GF-D8 (cell line): ENCODE measurements at places on chromosomes 6 and 20.
A peak's percentile ranks its signal among the peaks of the same experiment; 100 is the strongest.

DNA sequence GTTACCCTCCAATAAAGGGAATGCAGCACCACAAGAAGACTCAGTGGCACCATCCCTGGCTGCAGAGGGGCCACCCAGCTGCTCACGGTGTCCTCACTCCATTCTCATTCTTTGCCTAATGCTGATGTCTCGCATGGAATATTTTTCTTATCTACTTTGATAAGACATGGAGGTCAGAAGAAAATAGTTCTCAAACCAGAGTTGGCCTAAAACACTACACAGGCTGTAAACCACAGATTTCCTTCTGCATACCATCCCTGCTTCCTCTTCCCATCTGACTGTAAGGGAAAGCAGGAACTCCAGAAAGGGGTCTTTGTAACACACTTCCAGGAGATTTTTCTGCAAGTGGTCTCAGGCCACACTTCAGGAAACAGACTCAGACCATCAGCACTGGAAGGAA, 43.1 kb upstream of the CD93 start:
- DNase-seq, result no peak

DNA sequence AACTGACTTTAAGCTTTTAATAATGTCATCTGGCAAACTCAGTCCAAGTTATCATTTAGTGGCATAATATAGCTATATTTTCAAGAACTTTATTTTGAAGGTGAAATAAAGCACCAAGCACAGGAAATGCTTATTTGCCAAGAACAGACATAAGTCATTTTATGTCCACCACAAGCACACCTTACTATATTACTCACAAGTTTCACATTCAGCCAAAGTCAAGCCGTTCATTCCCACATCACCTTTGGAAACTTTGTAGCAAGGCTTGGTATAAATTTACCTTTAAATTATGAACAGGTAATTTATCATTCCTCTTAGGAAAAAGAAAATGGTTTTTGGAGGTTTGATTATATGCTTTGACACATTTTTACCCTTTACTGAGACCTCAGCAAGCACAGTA, 236.8 kb upstream of the FKBP1C start:
- no peak for DNase-seq

DNA sequence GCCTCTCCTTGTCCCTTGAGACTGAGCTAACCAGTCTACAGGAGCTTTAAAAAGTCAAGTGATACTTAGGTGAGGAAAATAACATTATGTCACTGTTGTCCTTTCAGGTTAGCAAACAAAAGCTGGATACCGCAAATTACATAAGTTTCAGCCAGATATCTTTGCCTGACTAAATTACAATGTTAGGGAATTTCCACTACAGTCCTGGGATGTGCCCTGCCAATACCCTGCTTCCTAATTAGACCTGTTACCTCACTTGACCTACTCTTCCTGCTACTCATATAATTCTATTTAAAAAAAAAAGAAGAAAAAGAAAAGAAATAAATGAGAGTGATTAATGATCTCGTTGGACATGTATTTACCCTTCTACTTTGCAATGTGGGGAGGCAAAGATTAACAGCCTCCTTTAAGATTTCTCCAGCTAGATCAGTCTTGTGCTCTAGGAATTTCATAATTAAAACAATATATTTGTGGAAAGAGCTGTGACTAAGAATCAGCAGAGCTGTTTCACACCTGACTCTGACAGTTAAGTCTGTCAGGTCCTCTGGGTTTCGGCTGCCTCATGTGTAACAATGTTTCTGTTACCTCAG, 318.9 kb downstream of the HDGFL1 start:
- no peak for DNase-seq

GRCh38 chr6:160000280-160000704, 31.4 kb downstream of the IGF2R start:
- no peak for DNase-seq

DNA sequence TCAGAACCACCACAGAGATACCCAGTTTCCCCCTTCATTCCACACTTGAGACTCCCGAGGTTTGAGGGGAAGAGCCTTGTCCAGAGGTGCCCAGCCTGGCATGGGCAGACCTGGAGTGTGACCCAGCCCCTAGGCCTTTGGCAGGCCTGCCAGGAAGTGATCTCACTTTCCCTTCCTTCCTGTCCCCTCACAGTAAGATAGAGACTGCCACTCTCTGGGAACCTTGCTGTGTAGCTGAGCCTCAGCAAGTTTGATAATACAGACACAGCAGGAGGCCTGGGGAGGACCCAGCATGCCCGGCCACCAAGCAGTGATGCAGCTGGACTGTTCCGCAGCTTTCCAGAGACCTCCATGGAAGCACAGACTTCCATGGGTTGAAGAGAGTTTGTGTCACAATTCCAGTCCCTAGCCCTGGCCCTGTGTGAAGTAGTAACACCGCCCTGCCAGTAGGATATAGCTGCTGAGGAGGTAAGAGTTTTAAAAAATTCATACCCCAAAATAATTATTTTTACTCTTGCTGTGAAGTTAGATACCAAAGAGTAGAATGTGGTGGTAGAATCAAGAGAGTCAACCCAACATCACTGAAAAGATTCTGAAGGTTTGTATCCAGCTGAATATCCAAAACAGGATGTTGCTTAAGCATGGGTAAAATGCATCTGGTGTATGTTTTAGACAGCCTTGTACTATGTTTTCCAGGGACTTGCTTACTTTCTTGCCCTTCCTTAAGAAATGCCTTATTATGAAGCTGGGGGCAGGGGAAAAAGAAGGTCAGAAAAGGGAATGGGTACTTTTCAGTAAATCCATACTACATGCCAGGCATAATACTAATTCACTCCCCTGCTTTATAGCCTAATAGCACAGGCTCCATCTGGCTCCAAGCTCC, 16.3 kb downstream of the PKIG start:
- DNase-seq, result peak; percentile 63

DNA sequence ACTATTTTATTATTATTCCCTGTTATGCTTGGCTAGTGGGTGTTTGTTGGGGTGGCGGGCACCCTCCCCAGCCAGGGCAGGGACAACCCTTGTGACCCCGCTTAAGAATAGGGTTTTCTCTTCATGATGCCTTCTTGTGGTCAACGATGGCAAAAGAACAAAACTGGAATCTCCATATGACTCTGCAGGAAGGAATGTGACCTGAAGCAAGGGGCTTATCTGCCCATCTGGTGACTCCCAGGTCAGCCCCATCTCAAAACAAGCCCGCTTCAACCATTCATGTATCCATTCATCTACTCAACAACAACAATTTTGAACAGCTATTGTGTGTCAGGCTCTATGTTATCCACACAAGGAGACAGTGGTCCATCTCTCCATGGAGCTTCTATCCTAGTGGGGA, 30.9 kb upstream of the TGM6 start:
- DNase-seq, result no peak

GRCh38 chr6:90076511-90077415, 182.5 kb downstream of the GJA10 start:
- no peak for DNase-seq

GRCh38 chr20:34377072-34377847, 14.2 kb downstream of the ITCH start:
- no peak for DNase-seq

GRCh38 chr6:52877168-52877567, 32.3 kb downstream of the GSTA3 start:
- no peak for DNase-seq

DNA sequence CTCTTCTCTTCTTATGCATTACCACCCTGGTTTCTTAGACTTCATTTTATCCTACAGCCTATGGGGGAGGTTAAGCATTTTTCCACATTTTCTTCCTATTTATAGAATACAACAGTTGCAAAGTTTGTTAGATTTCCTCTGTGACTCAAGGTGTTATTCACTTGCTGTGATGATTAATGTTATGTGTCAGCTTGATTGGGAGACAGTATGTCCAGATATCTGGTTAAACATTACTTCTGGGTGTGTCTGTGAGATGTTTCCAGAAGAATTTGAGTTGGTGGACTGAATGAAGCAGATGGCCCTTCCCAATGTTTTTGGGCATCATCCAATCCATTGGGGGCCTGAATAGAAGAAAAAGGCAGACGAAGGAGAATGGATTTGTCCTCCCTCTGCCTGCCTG, 131.3 kb downstream of the C6orf118 start:
- no peak for DNase-seq

- no peak for DNase-seq
Measured at GRCh38 chr20:17644451-17644850, 37.6 kb downstream of the RRBP1 start.

GRCh38 chr6:14517516-14518105, 400.0 kb downstream of the CD83 start:
- no peak for DNase-seq

DNA sequence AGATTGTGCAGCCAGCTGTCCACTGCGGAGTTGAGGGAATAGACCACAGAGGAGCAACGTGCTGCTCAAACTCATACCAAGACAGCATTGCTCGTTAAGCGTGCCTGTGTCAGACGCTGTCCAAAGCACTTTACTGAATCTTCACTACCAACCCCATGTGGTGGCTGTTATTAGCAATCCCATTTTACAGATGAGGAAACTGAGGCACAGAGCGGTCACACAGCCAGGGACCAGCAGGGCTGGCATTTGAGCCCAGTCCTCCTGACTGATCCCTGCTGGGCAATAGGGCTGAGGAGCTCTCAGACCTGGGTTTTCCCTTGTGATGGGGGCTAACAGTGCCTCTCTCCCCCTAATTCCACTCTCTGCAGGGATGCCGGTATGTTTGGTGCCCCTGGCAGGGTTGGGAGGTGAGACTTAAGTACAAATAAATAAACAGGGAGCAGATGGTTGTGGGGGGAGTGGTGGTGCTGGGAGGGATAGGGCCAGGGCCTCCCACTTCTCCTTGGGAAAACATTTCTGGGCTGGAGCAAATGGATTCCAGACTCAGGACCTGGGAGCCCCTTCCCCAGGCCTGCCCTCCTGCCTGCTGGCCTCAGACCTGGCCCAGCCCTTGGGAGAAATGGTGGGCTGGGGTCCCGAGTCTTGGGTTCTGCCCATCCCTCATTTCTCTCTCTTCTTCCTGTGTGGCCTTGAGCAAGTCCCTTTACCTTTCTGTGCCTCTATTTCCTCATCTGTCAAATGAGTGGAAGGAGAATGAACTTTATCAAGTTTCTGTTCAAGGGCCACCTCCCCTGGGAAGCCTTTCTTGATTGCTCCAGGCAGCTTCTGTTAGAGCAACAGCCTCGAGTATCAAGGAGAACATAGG, 17.7 kb downstream of the SRXN1 start:
- no peak for DNase-seq

GRCh38 chr20:3074812-3075211, 3.4 kb downstream of the OXT start:
- no peak for DNase-seq

DNA sequence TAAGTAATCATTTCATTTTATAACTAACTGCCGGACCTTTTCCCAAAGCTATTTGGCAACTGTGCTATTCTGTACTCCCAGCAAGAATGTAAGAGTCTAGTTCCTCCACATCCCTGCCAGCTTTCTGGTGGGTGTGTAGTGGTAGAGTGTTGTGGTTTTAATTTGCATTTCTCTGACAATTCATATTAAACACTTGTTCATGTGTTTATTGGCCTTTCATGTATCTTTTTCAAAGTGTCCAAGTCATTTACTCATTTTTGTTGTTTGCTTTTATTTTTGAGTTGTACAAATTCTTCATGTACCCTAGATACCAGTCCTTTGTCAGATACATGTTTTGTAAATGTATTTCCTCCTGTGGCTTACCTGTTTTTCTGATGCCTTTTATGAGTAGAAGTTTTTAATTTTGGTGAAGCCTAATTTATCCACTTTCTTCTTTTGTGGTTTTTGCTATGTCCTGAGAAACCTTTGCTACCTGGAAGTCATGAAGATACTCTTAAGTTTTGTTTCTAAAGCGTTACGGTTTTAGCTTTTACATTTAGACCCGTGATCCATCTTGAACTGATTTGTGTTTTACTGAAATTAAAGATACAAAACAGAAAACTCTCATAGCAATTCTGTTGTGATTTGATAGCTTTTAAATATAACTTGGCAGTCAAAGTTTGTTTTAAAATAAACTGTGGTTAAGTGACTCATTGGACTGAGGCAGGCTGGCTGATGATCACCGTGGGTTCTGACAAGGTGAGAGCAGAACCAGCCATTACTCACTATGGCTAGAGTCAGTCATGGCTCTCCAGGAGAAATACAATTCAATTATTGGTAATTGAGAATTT, 8.0 kb downstream of the MYLIP start:
- no peak for DNase-seq

- DNase-seq, result no peak
Measured at GRCh38 chr6:24010133-24010532, 115.9 kb upstream of the NRSN1 start.

DNA sequence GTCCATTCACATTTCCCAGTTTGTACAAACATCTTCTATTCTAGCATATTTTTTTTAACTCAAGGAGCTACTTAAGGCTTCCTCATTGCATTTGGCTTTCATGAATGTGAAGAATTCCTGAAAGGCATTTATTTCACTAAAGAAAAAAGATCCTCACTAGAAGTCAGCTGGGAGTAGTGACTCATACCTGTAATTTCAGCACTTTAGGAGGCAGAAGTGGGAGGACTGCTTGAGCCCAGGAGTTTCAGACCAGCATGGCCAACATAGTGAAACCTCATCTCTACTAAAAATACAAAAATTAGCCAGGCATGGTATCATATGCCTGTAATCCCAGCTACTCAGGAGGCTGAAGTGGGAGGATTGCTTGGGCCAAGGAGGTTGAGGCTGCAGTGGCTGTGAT, 30.9 kb upstream of the XRN2 start:
- DNase-seq, result no peak

DNA sequence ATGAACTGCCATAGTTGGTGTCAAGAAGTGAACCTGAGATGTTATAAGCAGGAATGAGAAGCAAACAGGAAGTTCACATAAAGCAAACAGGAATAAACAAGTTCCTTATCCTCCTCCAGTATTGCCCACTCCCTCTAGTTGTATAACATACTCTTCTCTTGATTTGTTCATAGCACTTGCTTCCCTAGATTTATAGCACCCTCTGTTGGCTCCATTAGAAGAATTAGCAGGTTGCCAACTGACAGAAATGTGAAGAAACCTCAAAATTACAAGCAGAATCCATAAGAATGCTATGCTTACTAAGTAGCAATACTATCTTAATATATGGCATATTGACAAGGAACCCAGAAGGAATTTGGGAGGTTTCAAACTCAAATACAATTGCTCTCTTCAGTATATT, 195.4 kb downstream of the TBX18 start:
- DNase-seq, result no peak

DNA sequence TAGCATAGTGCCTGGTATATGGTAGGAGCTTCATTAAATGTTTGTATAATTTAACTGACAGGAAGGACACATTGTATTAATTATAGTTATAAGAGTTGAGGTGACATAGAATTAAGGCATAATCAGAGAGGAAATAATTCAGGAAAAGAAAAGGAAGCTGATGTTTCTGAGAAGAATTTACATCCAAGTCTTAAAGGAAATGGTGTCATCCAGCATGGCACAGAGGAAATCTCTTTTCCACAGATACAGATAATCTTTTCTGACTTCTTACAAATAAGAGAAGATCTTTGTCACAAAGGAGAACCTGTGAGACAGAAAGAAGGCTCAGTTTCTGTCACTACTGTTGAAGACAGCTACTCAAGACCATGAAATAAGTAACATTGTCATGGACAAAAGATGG, 222.5 kb downstream of the GJA1 start:
- DNase-seq, result no peak

- DNase-seq, result no peak
Measured at GRCh38 chr20:20100881-20101280, 48.5 kb downstream of the CFAP61 start.
